ENCODE measurements at places on chromosomes 3 and 15. TPM values are rescaled to one million over a fixed set of nuclear protein-coding genes. Genes with fewer than 3 reads are reported as not detected.

Gene C3orf33
- total RNA-seq: 7.9 TPM

Gene ARRDC4
- total RNA-seq: 22.1 TPM

Gene GUCA1C
- total RNA-seq: not detected

- DNase-seq: no peak
Measured at GRCh38 chr15:43880406-43881194, 53.8 kb downstream of the WDR76 start.

- DNase-seq: no peak
Measured at GRCh38 chr3:37330466-37330865, 156.1 kb upstream of the LRRFIP2 start.

DNA sequence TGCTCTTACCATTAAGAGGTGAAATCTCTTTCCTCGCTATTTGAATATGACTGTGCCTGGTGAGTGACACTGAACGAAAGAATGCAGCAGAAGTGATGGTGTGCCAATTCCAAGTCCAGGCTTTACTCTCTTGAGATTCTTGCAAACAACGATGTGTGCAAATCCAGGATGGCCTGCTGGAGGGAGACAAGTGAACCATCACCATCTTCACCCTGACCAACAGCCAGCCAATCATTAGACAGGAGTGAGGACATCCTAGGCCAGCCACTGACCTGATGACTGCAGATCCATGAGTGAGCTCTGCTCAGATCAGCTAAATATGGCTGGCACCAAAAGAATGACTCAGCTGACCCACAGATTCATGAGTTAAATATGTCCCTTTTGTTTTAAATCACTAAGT is 878.0 kb downstream of the PDCD6IP start:
- DNase-seq: no peak

- DNase-seq: no peak
Measured at GRCh38 chr15:28888900-28889299, 3.1 kb downstream of the APBA2 start.

GRCh38 chr3:124385996-124386395 is 344.3 kb upstream of the UMPS start:
- no peak for DNase-seq

- DNase-seq: peak; percentile 78
Measured at GRCh38 chr3:188578576-188579363, 424.8 kb downstream of the LPP start.

DNA sequence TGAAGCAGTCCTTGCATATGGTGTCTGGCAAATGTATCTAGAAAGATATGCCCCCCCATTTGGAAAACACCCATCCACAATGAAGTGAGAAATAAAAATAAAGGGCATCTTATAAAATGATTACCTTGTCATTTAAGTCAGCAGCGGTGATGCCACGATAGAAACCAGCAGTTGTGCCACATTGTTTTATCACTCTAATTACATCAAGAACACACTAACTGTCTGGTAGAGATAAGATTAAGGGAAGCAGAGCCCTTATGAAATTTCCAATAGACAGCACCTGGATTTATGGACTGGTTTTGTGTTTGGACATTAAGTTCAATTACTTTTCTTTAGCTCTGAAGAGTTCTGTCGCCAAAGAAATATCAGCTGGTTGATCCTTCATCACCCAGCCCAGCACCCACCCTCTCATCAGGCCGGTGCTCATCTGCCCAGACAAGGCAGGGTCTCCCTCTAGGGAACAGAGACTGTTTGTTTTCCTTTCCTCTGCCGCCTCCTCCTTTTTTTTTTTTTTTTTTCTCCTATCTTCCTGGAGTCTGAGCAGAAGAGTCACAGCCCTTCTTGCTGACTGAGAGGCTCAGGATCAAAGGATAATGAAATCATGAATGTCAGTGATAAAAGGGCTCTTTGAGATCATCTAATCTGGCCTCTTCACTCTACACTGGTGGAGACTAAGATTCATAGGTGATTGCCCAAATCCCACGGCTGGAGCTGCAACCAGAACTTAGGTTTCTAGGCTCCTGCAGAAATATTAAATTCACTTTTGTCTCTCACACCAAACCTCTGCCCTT is 464.1 kb downstream of the NTRK3 start:
- DNase-seq: no peak

DNA sequence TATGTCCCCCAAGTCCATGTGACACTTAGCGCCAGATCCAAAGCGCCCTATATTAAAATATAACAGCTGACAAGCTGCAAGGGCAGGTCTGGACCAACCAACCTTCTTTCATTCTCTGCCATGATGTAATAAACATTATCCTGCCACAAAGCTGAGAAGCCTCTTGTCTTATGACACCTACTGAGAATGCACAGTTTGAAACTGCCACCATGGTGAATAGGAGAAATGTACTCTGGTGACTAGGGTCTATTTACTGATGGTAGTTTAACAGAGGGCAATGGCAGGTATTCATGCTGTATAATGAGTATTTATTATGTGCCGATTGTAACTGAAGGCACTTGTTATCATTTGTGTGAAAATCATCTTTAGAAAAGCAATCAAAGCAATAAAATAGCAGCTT is 634.0 kb downstream of the OTOL1 start:
- DNase-seq: no peak

GRCh38 chr3:71570546-71570945 is 13.0 kb downstream of the FOXP1 start:
- peak; percentile 61 for DNase-seq

GRCh38 chr3:123412076-123412475 is 36.8 kb downstream of the ADCY5 start:
- DNase-seq: no peak
